H1 (cell line): ENCODE measurements at places on chromosomes 1 and 21. TPM values are rescaled to one million over a fixed set of nuclear protein-coding genes. Genes with fewer than 3 reads are reported as not detected.

DNA sequence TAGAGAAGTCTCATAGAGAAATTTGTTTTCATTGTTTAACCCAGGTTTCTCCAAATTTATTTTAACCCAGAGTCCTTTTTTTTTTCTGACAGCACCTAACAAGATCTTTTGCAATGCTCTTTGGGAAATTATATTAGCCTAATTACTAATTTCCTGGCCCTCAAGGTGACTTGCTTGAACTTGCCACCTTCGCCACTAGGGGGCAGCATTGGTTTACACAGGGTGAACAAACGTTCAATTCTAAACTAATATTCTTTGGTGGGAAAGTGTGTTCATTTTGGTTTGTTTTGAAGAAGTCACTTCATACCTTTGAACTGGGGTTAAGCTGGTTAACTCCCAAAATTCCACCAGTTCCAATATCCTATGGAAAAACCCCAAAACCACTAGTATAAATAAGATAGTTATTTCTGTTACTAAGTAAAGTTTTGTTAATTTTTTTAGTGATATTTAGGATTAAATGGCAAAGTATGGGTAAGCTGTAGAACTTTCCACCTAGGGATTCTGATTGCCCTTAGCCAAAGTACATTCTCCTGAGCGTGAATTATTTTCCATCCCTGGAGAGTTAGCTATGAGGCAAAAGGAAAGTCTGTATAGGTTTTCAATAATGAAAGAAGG lies 13.0 kb downstream of the CCDC190 start:
- DNase-seq: no peak

The TBX15 gene
- polyA plus RNA-seq: 0.09 and 0.14 TPM in 2 replicates

- DNase-seq: no peak
Observed at GRCh38 chr1:160357286-160358002, 9.4 kb upstream of the NHLH1 start.

- no peak for DNase-seq
Observed at GRCh38 chr1:1246577-1247340, at the start of gene C1QTNF12. Gene C1QTNF12 (minus strand): TSS chr1:1246722. CDS start chr1:1246690, 32 bp downstream.

GRCh38 chr1:156704166-156704711 lies 1.1 kb downstream of the CRABP2 start:
- DNase-seq: no peak
